ENCODE measurements at places on chromosomes 7 and 10. TPM values are rescaled to one million over a fixed set of nuclear protein-coding genes. Genes with fewer than 3 reads are reported as not detected.

The NCAPG2 gene
- 41.9 TPM for total RNA-seq

The UBE3C gene
- total RNA-seq, result 67.4 TPM

The TMEM270 gene
- total RNA-seq, result 0.13 TPM

The TFAM gene
- 70.2 TPM for total RNA-seq

The ACBD7 gene
- 1.4 TPM for total RNA-seq

The OR13A1 gene
- 0.05 TPM for total RNA-seq

The NCF1 gene
- 0.17 TPM for total RNA-seq

The DGKI gene
- 0.82 TPM for total RNA-seq

The SLC26A4 gene
- 0.10 TPM for total RNA-seq

The NOS3 gene
- total RNA-seq, result 0.51 TPM

The ABCB1 gene
- total RNA-seq, result 0.02 TPM

The ZP3 gene
- total RNA-seq, result 14.0 TPM

The FAM25A gene
- total RNA-seq, result 0.52 TPM

The TMEM243 gene
- total RNA-seq, result 27.1 TPM

The WEE2 gene
- not detected for total RNA-seq

The SFTPD gene
- total RNA-seq, result 0.31 TPM

The TAS2R5 gene
- 0.37 TPM for total RNA-seq

The TSPAN12 gene
- total RNA-seq, result 0.79 TPM

The MYO1G gene
- 0.21 TPM for total RNA-seq

The TAC1 gene
- not detected for total RNA-seq

The NUTM2E gene
- total RNA-seq, result 0.47 TPM

The SPDYE2B gene
- not detected for total RNA-seq

The SPDYE9 gene
- not detected for total RNA-seq

The CUBN gene
- 0.06 TPM for total RNA-seq

The SEPTIN7 gene
- total RNA-seq, result 216 TPM

The CCZ1B gene
- total RNA-seq, result 21.2 TPM

The C10orf67 gene
- total RNA-seq, result not detected

The AQP1 gene
- 0.52 TPM for total RNA-seq

The NPY gene
- not detected for total RNA-seq

The MRPL32 gene
- total RNA-seq, result 66.5 TPM

The LEP gene
- total RNA-seq, result not detected

The SFR1 gene
- 13.4 TPM for total RNA-seq

The MCM10 gene
- total RNA-seq, result 22.3 TPM

The TRIM74 gene
- total RNA-seq, result 0.55 TPM

The GGCT gene
- 75.3 TPM for total RNA-seq

The ELFN1 gene
- total RNA-seq, result 0.37 TPM

The ASB4 gene
- total RNA-seq, result 0.26 TPM

The SORBS1 gene
- total RNA-seq, result 0.58 TPM

The HOXA4 gene
- 2.3 TPM for total RNA-seq

The NFKB2 gene
- total RNA-seq, result 44.8 TPM

The CYP3A4 gene
- total RNA-seq, result not detected

The SPDYE16 gene
- not detected for total RNA-seq

The ADAM8 gene
- total RNA-seq, result 3.9 TPM

The SPDYE8 gene
- not detected for total RNA-seq
